ENCODE measurements at places on chromosomes 13 and 19.

DNA sequence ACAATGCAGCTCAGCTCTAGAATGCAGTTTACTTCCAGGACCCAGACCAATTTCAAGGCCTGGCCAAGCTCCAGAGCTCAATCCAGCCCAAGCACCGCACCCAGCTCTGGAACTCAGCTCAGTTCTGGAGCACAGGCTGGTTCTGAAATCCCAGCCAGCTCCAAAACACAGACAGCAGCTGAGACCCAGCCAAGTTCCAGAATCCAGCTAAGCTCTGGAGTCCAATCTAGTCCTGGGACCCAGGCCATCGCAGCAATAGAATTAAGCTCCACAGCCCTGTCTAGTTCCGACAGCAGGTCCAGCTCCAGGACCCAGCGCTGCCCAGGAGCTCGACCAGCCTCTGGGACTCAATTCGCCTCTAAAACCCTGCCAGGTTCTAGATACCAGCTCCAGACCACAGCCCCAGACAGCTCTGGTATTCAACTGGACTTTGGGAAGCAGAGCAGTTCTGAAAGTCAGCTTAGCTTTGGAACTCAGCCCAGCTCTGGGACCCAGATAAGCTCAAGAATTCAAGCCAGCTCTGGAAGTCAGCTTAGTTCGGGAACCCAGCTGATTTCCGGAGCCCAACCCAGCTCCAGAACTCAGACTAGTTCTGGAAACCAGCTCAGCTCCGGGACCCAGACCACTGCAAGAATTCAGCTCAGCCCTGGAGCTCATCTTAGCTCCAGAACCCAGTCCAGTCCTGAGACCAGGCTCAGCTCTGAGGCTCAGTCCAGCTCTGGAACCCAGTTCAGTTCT lies 6.8 kb downstream of the GIPC3 start:
- no peak for DNase-seq

GRCh38 chr13:66689628-66690027 lies 540.5 kb downstream of the PCDH9 start:
- no peak for DNase-seq

DNA sequence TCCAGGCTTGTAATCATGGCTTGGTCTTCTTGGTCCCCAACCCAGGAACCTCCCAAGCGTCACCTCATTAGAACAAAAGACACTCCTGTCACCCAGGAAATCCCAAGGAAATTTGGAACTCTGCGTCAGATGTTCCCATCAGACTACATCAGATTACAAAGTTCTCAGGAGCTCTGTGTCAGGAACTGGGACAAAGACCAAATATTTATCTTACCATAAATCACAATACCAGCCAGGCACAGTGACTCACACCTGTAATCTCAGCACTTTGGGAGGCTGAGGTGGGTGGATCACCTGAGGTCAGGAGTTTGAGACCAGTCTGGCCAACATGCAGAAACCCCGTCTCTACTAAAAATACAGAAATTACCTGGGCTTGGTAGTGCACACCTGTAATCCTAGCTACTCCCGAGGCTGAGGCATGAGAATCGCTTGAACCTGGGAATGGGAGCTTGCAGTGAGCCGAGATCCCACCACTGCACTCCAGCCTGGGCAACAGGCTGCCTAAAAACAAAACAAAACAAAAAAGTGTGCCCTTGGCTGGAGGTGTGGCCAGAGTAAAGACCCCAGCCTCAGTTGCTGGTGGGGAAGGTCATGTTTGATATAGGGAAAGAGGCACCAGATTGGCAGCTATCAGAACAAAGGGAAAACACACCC lies 16.7 kb upstream of the CCDC124 start:
- no peak for DNase-seq

DNA sequence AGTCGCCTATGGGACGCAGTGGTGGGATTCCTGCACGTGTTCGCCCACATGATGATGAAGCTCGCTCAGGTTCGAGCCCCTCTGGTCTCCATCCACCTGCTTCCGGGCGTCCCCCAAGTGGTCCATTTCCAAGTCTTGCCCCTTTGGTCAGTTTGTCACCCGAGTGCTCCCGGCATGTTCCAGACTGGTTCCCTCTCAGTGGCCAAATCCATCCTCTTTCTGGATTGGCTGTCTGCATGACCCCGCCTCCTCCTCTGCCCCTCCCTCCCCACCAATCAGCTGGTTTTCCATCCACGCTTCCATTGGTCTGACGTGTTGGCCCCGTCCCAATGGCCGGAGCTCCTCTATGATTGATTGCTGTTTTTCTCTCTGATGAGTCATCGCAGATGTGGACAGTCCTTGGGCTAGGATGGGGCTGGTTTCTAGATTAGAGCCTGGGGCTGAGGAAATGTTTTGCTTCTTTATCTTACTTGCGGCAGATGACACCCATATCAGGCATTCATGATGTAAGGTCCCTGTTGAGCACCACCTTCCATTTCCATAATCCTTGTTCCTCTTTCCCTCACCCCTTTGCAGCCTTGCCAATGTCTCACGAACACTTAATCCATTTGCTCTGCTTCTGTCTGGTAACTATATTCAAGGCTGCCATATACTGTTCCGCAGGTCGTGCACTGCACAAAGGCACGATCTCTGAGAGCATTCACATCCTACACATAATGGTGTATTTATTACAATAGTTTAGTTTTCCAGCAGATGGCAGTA lies 73.8 kb downstream of the MAP4K1 start:
- DNase-seq, result peak; percentile 58
